HS-27A (cell line): ENCODE measurements at places on chromosomes 11 and 22.

DNA sequence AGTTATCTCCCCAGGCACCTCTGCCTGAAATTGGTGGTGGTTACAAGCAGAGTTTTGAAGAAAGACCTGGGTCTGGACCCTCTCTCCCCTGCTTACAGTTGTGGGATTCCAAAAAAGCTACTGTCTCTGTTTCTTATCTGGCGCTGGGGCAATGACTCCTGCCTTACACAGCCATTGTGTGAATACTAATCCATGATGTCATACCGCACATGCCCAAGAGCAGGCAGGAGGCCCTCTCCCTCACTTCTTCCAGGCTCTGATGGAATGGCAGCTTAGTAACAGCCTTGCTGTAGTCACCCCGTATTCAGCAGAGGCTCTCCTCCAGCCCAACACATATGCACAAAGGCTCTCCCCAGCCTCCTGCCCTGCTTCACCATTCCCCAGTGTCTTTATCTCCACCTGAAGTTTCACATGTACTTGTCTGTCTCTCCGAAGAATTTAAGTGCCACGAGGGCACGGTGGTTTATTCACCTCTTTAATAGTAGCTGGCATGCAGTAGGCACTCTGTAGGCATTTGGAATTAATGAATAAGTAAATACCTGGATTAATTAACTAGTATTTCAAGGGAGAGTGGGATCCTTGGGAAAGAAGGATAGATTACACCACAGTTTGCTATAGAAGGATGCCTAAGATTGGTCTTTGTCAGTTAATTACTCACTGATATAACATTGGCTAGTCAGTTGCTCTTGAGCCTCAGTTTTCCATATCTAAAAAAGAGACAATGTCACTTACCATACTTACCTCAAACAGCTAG, 165.6 kb downstream of the ETS1 start:
- DNase-seq = no peak

DNA sequence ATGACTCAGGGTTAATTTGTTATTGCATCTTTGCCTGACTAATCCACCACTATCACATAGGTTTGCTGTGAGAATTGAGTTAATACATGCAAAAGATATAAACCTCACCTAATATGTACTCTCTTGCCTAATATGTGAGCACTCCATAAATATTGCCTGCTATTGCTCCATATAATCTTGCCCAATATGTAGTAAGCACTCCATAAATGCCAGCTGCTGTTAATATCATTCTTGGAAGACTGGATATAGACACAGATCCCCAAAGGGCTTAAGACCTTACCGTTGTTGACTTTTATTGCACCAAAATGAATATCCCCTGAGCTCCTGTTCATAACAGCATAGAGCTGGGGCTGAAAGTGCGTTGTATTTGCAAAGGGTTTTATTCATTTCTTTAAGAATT, 27.0 kb upstream of the LRRC55 start:
- no peak for DNase-seq

GRCh38 chr22:28443526-28443876, 236.1 kb downstream of the TTC28 start:
- no peak for DNase-seq

DNA sequence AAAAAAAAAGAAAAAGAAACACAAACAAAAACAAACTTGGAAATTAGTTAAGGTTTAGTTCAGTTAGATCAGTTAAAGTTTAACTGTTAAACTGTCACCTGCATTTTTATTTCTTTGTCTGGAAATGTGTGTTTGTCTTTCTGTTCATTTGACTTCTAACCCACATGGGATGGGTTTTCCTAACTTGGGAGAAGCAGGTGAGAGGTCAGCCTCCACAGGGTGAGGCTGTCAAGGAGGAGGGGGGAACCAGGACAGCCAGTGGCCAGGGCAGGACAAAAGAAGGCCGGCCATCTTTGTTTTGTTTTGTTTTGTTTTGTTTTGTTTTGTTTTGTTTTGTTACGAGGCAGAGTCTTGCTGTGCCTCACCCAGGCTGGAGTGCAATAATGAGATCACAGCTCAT, 13.4 kb upstream of the GCAT start:
- no peak for DNase-seq

GRCh38 chr11:118631142-118631909, 23.9 kb downstream of the PHLDB1 start:
- no peak for DNase-seq

GRCh38 chr11:9834291-9834690, 170.4 kb downstream of the SWAP70 start:
- DNase-seq = no peak

- no peak for DNase-seq
Measured at GRCh38 chr11:101862391-101863233, 52.2 kb upstream of the CEP126 start.

GRCh38 chr11:61349916-61350315, 11.8 kb downstream of the CYB561A3 start:
- DNase-seq = no peak

DNA sequence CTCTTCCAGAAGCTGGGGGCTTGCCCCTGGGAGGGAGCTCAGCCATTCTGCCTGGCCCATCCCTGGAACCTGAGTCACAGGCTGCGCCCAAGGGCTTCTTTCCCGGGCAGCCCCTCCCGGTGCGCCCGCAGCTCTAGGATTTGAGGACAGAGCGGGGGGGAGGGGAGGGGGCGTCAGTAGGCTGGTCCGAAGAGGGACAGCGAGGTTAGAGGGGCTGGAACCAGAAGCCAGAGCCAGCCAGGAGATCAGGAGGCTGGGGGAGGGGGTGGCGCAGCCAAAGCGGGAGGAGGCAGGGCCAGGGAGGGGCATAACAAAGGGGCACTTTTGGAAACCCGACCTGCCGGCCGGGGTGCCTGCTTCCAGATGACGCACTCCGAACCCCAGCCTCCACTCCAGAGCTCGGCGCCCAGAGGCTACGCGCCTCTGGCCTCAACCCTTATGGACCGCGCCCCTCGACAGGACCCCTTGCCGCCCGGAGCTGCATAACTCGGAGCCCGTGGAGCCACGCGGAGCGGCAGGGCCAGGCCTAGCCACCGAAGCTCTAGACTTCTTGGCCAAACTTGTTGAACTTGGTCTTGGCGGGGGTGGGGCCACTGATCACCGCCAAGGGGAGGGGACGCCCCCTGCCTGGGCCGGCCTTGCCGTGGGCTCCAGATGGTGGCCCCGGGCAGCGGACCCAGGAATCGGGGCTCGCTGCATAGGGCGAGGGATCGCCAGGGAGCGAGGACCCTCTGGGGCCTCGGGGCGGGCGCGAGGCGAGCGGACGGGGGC, 744 bp downstream of the PACSIN3 start:
- DNase-seq = no peak

DNA sequence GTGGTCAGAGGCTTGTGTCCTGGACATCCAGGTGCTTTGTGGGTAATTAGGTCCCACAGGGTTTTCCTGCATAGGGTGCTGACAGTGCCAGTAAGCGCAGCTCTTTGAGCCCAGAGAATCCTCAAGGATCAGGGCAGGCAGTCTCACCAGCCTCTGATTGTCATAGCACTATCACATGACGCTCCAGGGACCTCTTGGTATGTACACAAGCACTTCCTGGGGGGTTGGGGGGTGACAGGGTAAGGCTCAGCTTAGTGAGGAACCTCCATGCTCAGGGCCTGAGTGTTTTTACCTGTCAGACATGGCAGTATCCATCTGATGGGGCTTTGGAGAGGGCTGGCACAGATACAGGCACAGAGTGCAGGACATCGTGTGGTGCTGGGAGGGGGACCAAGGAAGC, 27.9 kb upstream of the SUSD2 start:
- no peak for DNase-seq

- no peak for DNase-seq
Measured at GRCh38 chr11:9775398-9775779, 111.5 kb downstream of the SWAP70 start.
